NCI-H446 (cell line): ENCODE measurements at places on chromosomes 7 and 10.

- DNase-seq = no peak
Measured at GRCh38 chr10:123517426-123517825, 148.7 kb upstream of the GPR26 start.

GRCh38 chr7:6306471-6306870 lies 34.0 kb upstream of the CYTH3 start:
- no peak for DNase-seq

- peak; percentile 70 for DNase-seq
Measured at GRCh38 chr7:46932676-46933424, 649.1 kb downstream of the TNS3 start.

GRCh38 chr10:77850620-77851231 lies 75.8 kb downstream of the DLG5 start:
- no peak for DNase-seq

DNA sequence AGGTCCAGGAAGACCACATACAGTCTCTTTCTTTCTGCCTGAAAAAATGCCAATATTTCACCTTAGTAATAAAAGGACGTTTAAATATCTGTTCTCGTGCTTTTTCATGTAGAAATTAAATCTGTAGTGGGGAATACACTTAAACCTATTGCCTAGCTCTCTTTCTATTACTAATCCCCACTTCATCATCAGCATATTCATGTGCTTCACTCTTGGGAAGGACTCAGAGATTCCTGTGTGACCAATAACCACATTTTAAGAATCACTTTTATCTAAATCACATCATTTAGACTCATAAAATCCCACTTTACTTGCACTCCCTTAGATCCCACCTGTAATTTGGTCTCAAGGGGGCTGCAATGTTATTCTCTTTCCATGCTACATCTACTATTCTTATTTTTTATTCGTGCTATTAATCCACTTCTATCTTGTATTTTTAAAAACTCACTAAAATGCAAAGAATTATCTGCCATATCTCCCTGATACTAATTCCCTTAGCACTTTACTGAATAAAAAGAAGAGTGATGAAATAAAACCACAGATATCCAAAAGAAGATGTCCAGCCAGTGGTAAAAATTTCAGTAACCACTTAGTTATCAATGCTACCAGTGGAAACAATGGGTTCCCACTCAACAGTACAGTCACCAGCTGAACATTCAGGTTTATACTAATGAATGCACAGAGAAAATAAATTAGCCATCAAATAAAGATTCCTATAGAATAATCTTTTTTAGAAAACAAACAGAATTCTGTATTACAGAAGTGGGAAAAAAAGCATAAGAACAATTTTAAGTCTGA lies 102.1 kb downstream of the PPP1R17 start:
- DNase-seq = no peak

DNA sequence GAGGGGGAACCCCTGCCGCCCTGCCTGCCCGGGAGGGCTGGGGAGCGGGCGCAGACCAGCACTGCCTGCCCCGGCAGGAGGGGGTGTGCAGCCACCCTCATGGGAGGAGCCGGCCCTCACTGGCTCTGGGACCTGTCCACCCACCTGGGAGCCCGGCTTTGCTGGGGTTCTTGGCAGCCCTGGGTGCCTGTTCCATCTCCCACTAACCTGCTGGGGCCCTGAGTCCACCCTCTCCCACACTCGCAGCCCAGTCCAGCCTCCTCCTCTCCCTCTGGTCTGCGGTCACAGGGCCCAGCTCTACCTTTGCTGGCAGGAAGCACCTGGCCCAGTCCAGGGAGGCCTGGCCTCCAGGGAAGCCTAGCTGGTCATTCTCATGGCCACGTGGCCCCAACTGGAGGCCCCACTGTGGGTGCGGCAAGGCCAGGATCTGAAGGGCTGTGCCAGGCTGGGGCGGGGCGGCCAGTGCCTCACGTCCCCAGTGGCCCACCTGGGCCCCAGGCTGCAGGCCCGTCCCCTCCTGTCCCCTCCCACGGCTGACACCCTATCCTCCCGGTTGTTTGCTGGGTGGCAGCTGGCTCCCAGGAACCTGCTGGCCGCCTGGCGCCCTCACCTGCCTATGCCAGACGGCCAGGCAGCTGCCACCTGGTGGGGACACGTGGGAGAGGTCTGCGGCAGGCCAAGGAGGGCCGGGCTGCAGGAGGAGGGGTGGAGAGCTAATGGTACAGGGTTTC lies at the start of gene TMEM184A:
TMEM184A (minus strand) TSS at position 393 of the 731 bp plus-strand sequence. CDS start 721 bp downstream, outside the sequence.
- DNase-seq = no peak

DNA sequence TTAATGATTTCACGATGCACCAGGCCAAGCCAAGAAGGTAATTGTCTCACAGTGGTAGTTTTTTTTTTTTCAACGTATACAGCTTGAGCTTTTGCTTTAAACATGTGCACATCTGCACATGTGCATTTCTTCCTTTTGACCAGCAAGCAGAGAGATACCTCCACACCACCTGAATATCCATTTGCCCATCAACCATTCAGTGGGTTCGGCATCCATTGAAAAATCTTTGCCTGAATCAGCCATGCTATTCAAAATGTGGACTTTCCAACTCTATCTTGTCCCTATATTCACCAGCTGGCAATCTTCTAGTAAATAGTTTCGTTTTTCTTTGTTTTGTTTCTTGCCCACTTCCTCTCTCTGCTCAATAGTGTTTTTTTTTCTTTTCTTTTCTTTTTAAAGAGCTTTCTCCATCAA lies 7.7 kb upstream of the TRA2A start:
- DNase-seq = no peak

DNA sequence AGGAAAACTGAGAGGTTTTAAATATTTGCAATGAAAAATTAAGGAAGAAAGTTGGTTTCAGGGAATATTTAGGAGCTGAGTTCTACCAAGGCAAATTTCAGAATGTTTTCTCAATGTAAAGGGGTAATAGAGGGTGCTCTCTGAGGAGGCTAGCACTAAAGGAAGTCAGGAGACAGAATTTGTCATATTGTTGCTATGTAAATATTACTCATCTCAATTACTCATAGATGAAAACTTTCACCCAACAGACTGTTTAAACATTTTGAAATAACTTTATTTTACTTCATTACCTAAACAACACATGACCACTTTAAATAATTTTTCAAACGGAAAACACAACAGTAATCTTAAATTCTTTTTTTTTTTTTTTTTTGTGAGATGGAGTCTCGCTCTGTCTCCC lies 274.8 kb upstream of the NRG3 start:
- DNase-seq = no peak

DNA sequence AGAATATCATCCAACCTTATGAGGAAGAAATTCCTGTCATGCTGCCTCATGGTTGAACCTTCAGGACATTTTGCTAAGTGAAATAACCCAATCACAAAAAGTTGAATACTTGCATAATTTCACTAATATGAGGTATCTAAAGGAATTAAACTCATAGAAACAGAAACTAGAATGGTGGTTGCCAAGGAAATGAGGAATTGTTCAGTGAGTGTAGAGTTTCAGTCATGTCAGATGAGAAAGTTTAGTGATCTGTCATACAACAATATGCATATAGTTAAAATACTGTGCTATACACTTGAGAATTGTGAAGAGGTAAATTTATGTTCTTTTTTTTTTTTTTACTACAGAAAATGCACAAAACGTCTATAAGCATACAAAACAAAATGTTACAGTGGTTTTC lies 60.7 kb downstream of the R3HCC1L start:
- DNase-seq = no peak

DNA sequence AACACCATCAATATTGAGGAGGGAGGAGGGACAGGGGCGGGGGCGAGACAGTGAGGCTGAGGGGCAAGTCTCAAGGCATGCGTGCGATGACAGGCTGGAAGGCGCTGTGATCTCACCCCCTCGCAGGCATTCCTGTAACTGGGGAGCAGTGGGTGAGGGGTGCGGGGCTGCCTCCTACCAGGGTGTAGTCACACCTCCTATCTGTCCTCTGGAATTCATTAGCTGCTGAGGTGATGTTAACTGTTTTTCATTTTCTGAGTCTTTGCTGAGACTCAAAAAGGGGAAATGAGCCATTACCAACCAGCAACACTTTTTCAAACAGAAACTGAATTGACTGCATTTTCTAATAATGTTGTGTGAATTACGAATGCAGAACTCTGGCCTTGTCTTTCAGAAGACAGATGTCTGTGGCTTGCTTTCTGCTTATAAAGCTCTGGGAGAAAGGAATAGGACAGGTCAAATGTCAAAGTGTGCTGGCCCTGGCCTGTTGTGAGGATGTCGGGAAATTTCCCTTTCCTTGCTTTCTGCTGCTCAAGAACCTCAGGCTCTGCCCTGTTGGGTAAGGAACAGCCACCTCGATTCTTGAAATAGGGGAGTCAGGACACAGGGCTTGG lies 23.7 kb upstream of the CDH23 start:
- no peak for DNase-seq

DNA sequence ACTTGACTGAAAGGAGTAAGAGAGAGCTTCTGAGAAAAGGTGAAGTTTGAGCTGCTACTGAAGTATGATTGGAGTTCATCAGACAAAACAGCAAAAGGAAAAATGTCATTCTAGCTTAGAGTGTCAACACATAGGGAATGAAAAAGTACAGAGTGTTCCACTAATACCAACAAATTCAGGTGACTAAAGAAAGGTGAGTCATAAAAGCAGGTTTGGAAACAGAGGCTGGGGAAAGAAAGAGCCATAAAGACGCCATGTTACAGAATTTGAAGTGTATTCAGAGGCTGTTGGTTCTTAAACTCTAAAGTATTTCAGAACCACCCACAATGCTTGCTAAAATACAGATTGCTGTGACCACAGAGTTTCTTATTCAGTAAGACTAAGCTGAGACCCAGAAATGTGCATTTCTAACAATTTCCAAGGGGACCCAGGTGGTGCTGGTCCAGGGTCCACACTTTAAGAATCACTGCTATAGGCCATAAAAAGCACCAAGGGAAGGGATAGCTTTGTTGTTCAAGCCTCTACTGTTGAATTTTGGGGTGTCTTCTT lies 143.1 kb downstream of the ELAPOR2 start:
- DNase-seq = no peak

- no peak for DNase-seq
Measured at GRCh38 chr10:27345455-27345920, 104.9 kb upstream of the ACBD5 start.

- DNase-seq = no peak
Measured at GRCh38 chr10:22683140-22683389, 31.3 kb downstream of the PIP4K2A start.

DNA sequence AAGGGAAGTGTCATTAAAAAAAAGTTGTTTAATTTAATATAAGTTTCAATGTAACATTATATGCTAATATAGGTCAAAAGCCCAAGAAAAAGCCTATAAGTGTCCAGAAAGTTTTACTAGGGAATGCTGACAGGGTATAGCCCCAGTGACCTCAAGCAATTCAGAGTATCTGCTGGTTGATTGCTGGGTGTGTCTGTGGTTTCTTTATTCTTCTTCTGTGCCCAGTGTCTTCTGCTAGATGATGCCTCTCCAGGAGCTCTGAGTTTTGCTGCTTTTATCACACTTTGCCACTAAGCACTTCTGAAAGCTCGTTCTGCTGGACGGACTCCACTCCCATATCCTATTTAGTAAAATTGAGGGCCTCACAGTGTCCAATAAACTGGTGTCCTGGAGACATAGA lies 212.2 kb upstream of the NRG3 start:
- no peak for DNase-seq

DNA sequence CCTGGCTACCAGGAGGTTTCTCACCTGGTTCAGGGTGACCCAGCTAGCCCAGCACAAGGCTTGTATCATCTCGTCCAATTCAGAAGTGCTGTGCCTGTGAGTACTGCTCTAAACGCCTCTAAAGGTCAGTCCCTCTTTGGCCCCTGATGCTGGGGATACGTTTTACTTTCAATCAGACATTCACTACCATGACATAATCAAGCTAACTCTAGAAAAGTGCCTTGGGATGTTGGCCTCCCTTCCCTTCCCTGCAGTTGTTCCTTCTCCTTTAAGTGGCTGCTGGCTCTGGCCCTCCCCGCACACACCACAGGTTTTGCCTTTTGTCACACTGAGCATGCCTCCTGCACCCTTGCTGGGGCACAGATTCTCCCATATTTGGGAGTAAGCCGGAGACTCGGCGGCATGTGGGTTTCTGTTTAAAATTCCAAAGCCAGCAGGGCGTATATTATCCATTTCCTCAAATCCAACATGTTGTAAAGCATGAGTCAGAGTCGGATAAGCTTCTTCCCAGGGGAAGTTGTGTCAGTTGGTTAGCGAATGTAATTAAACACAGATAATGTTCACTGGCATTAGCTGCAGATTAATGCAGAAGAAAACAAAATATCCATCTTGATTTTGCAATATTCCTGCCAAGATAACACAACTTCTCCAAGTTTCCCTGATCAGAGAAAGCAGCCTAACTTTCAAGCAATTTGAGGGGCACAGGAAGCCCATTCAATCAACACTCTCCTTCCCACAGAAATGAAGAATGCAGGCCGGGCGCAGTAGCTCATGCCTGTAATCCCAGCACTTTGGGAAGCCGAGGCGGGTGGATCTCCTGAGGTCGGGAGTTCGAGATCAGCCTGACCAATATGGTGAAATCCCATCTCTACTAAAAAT lies 31.8 kb upstream of the VCL start:
- peak; percentile 79 for DNase-seq

DNA sequence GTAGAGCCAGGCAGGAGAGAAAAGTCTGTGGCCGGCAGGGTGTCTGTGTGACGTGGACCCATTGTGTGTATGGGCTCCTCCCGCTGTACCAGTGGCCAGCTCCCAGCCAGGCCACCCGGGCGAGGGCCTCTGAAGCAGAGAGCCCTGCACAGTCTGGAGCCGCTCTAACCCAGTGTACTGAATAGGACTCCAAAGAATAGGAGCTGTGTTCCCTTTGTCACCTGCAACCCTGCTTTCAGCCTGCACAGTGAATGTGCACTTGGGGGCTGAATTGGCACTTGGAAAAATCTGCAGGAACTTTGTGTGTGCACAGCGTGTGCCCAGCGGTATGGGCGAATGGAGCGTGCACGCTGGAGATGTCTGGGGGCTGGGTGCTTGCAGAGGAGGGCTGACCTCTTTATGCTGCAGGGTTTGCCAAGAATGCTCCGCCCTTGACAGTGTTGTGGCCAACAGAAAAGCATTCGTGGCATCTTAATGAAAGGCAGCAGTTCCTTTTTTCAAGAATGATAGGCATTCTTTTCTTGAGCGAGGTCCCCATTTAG lies 216.2 kb downstream of the AUTS2 start:
- DNase-seq = peak; percentile 28

DNA sequence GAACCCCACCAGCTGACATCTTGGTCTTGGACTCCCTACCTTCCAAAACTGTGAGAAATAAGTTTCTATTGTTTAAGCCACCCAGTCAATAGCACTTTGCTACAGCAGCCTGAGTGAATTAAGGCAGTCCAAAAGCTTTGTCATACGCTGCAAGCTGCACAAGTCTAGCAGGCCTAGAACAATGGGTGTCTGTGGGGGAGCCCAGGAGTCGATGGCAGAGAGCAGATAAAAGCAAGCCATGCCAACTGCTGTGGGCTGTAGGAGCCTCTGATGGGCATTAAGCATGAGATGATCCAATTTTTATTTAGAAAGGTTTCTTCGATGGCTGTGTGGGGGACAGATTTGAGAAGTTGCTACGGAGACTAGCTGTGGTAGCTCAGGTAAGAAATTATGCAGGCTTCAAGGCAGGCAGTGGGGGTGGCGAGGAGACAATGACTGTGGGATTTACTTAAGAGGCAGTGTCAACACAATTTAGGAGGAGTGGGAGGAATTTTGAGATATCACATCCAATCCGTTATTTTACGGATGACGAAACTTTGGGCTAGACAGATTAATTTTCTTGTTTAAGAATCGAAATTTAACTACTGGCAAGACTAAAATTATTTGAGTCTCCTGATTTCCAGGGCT lies 110.4 kb downstream of the NRCAM start:
- no peak for DNase-seq
